ELR (cell line): ENCODE measurements at places on chromosomes 1 and 21.
A peak's percentile ranks its signal among the peaks of the same experiment; 100 is the strongest.

- DNase-seq: no peak
Measured at GRCh38 chr1:7587108-7587772, 183.9 kb upstream of the VAMP3 start.

DNA sequence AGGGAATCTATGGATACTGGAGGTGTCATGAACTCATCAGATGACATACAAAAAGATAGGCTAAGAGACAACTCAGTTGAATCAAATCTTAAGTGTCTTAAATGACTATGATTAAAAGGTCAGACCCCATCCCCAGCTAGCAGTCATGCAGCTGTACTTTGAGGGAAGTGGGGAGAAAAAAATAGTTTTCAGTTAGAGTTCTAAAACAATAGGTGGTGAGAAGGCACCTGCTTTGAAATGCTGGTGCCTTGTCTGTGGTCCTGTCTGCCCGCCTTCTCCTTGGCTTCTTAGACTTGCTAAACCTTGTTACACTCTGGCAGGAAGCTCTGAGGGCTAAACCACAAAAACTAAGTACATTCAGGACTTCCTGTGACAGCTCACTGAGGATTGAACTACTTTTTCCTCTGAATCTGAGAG lies 15.3 kb downstream of the CD2 start:
- DNase-seq: peak; percentile 46

DNA sequence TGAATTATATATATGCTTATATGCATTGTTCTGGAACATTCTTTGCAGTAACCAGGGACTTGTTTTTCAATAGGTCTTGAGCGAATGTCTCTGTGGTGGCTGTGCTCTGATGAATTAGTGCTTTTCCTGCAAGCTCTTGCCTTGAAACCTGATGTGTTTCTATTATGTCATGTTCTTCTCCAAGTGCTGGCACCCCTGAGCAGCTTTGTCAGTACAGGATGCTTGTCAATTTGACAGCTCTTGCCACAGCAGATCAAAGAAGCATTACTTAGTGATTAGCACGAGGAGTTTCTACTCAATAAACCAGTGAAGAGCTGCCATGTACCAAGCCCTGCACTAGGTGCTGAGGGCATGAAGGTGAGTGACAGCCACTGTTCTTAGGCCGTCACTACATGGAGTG lies 171.9 kb downstream of the PRDM2 start:
- no peak for DNase-seq

DNA sequence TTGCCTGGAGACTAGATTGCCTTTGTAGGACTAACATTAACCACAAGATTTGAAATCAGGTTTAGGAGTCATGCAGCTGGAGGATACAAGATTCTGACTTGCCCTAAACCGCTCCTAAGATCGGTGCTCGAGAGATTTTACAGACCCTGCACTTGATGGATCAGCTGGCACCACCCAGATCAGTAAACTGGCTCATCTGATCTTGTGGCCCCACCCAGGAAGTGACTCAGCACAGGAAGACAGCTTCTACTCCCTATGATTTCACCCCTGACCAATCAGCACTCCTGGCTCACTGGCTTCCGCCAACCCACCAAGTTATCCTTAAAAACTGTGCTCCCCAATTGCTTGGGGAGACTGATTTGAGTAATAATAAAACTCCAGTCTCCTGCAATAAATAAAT lies 876 bp upstream of the CATSPERE start:
- peak; percentile 37 for DNase-seq

DNA sequence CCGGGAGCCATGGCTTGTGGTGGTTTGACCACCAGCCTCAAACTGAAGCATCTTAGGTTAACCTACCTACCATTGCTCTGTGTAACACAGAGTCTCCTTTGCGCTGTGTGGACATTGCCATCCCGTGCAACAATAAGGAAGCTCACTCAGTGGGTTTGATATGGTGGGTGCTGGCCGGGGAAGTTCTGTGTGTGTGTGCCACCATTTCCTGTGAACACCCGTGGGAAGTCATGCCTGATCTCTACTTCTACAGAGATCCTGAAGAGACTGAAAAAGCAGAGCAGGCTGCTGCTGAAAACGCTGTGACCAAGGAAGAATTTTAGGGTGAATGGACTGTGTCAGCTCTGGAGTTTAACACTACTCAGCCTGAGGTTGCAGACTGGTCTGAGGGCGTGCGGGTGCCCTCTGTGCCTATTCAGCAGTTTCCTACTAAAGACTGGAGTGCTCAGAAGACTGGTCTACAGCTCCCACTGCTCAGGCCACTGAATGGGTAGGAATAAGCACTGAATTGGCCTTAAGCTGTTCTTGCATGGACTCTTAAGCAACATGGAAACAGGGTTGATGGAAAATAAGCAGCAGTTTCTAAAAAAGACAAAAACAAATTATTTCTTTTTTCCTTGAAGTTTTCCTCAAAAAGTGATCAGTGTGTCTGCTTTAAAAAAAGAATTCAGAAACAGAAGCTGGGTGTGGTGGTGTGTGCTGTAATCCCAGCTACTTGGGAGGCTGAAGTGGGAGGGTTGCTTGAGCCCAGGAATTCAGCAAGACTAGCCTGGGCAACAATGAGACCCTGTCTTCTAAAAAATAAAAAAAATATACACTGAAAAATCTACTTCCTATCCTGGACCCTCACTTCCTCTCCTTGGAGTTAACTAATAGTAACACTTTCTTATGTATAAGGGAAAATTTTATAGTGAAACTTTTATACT lies 14.6 kb downstream of the CEP350 start:
- DNase-seq: no peak

DNA sequence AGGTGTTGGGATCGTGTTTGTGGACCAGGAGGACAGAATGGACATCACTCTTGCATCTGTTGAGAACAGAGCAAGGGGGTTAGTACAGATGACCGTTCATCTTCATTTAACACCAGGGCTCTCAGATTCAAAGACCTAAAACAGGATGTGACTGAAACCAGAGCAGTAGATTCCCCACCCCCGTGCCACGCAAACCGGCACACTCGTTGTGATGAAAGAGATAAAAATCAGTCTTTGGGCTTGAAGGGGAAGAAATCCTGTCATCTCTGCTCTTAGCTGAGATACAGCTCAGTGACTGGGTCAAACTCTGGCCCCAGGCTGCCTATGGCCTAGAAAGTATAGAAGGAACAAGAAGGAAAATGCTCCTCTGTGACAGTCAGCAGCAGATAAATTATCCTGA lies 146.2 kb upstream of the KRTAP19-8 start:
- no peak for DNase-seq
